ENCODE measurements at places on chromosomes 3 and 15. TPM values are rescaled to one million over a fixed set of nuclear protein-coding genes. Genes with fewer than 3 reads are reported as not detected.
A peak's percentile ranks its signal among the peaks of the same experiment; 100 is the strongest.

- peak; percentile 24 for DNase-seq
Observed at GRCh38 chr15:44193651-44194322, 1.3 kb downstream of the FRMD5 start.

DNA sequence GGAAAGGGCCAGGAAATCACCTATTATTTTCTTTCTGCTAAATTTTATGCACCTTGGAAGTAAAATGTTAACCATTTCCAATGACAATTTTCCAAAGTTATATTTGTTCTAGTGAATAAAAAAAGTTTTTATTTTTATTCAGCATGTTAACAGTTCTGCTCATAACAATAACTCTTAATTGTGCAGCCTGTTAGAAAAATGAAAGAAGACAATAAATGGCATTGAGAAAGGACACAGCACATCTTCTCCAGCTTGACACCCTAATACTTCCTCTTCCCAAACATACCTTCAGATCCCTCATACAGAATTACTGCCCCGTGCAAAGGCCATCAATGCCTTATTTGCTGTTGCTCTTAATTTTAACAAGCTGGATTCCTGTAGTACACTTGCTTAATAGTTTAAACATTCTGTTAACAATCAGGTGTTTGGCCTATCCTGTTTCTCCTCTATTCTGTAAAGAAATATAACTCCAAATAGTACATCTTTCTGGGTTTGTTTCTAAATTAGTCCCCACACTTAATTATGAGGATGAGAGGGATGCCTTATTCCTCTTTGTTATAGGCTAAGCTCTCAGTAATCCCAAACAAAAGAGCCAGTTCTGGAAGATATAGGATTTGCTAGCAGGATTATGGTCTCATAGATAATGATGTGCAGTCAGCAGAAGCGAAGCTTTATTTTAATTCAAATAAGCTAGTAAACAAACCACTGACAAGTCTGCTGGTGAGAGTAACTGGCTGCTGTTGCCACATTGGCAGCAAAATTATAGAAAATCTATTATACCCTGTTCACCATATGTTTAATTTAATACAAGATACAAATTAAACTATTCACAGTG is 19.2 kb upstream of the SOX2 start:
- no peak for DNase-seq

DNA sequence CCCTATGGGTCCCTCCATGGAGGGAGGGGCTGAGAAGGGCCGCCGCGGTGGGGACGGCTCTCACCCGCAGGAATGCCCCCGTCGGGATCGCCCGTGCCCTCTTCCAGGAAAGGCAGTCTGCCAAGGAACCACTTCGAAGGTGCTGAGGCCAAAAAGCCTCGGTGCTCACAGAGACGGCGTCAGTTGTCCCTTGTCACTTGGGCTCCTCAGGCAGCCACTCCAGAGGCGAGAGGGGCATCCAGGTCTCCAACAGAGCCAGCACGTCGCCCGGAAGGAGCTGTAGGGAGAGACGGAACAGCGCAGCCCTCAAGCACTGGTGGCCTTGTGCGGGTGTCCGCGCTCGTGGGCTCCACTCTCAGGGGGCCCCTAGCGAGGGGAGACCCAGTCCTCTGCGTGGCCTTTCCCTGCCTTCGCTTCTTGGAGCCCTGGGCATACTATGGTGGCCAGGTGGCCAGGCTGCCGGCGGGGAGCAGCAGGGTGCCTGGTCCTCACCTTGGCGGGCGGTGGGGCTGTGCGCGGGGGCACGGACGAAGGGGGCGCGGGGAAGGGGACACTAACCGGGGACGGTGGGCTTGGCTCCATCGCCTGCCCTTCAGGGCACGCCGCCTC is 994 bp downstream of the MESP1 start:
- DNase-seq, result peak; percentile 62

GRCh38 chr3:134897391-134898141 is 102.5 kb downstream of the EPHB1 start:
- no peak for DNase-seq

DNA sequence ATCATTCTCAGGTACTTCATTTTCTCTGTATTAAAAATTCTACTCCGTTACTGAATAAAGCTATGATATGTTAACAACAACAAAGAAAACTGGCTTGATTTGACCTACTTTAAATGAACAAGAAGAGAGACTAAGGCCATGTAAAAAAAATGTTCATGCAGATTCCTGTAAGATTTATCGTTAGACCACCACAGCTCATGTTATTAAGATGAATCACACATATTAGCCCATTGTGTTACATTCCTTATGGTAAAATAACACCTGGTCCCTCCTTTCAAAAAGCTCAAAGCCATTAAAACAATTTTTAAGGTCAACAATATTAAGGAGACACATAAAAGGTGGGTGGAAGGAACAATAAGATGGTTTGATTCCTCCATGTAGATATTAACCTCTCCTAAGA is 6.3 kb downstream of the THOC7 start:
- no peak for DNase-seq

DNA sequence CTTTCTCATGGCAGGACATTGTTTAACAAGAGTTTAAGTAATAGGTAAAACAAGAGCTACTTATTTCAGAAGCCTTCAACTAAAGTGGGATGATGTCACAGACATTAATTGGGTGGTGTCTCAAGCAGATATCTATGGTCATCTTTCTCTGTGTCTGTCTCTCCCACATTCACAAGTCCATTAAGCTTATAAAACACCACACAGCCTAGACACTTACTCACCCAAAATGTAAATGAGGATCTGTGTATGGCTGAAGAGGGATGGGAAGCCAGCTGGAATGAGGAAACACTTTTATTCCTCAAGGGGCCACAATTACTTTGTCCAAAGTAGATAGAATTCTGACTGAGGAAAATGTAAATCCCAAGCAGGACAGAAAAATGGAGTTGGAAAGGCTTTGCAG is 183.8 kb downstream of the THRB start:
- DNase-seq, result no peak

DNA sequence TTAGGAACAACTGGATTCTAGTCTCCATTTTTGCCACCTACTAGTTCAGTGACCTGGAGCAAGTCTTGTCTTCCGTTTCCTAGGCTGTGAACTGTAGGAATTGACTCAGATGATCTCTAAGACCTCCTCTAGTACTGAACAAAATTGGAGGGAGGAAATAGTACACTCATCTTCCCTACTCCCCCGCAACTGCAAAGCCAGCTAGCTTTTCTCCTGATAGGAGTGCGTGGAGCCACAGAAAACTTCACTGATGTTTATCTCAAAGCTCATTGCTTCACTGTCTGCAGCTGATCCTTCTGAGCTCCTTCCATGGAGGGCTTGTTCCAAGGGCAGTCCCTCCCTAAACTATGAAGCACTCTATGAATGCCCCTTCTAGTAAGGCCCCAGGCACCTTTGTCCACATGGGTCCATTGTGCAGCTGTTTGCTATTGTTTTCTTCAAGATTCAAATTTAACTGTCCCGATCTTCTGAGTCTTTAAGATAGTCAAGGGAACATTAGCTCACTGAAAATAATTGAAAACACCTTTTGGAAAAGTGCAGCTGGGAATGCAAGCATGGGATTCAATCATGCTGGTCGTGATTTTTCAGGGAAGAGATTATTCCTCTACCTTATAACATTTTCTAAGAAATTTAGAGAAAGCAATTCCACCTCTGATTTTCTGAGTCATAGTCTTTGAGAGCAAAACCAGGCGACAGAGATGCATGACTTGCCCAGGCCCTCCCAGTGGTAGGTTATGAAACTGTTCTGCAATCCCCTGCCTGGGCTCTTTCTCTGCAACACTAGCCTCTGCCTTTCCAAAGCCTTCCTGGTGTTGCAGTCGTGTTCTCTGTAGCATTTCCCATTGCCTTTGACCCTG is 24.3 kb downstream of the FILIP1L start:
- no peak for DNase-seq

- no peak for DNase-seq
Observed at GRCh38 chr3:47661121-47661752, 82.6 kb upstream of the CSPG5 start.

DNA sequence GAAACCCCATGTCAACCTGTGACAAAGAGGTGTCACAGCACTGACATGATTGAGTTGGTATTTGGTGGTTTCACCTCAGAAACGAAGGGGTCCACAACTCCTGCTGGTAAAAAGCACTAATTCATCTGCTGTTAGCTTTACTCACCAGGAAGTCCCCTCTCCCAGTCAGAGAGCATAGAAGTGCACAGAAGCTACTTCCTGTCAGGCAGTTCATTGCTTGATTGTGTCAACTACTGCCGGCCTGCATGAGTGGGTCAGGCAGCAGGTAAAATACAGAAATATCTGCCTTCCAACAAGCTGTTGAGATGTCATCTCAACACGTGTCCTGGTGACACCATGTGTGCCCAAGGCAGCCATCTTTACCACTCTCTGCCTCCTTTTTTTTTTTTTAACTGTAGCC is 596.6 kb upstream of the NR2F2 start:
- no peak for DNase-seq

- DNase-seq, result no peak
Observed at GRCh38 chr3:111738238-111738637, 120.8 kb upstream of the PHLDB2 start.

GRCh38 chr3:162742159-162742717 is 1245.6 kb downstream of the OTOL1 start:
- no peak for DNase-seq

DNA sequence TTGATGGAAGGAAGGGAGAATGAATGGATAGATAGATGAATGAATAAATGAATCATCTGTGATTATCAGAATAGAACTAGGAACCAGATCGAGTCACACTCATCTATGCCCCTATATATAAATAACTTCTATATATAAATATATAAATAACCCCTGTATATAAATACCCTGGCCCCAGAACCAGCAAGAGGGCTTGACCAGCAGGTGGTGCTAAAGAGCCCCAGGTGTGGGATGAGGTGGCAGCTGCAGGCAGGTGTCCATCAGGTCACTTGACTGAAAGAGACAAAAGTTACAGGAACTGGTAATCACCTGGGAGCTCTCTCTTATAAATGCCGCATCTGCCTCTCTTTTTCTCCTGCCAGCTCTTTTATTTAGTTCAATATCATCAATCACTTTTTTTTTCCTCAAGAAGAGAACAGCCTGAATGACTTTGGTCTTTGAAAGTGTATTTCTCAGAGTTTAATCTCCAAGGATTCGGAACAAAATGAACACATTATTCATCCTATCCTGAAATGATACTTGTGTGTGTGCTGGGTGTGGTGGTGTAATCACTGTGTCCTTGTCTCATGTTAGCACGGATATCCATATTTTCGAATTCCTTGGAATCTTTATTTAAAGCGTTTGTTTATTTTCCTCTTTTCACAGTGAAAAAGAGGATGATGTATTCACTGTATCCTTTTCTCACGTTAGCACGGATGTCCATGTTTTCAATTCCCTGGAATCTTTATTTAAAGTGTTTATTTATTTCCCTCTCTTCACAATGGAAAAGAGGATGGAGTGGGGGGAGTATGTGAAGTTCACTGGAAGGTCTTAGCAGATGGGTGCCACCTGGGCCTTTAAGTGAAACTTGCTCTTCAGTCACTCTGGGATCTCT is 35.4 kb upstream of the ATG7 start:
- peak; percentile 58 for DNase-seq

DNA sequence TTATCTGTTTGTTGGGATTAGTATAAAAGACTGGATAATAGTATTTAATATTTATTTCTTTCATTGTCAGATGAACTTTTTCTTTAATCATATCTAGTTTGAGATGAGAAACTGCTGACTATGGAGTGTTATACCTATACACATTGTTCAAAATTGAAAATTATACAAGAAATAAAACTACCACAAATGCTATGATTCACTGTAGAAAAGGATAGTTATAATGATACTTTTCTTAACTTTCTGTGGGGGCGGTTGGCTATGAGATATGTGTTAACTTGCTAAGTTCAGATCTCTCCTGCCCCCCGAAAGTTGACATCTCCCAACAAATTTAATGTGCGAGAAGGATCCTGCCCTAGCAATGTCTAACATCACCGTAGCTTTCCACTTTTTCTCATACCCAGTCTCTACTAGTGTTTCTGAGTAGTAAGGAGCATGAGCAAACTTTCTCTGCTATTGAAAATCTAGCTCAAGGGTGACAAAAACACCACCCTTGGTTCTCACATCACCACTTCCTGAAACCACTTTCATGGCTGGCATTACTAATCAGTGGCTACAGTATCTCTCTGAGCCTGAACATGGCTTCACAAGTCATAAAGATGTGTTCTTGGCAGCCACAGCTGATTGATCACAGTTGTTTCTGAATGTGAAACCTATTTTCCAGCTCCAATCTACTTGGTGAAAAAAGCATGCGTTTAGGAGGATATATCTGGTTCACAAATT is 15.8 kb upstream of the SAMMSON start:
- no peak for DNase-seq

- peak; percentile 79 for DNase-seq
Observed at GRCh38 chr3:46998121-46998851, 18.8 kb downstream of the NBEAL2 start.

GRCh38 chr3:125694761-125695294 is 99.5 kb upstream of the OSBPL11 start:
- no peak for DNase-seq

DNA sequence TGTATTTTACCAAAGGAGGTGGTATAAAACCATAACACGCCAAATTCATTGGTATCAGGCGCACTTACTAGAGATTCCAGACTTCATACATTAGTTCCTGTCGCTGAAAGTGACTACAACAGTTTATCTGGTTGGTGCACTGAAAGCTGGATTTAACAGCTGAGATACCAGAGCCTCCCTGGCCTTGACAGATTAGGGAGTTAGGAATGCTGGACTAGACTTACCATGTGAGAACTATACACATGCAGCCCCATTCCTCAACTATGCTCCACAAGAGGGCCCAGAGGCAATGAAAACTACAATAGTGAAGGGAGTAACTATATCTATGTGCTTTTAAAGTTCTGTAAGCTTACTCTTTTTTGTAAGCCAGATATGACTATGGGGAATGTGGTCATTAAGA is 174.4 kb downstream of the STAG1 start:
- DNase-seq, result no peak

GRCh38 chr3:70861234-70861633 is 548.8 kb upstream of the MDFIC2 start:
- no peak for DNase-seq

GRCh38 chr3:122942937-122943827 is 84.4 kb downstream of the SEMA5B start:
- DNase-seq, result peak; percentile 87

DNA sequence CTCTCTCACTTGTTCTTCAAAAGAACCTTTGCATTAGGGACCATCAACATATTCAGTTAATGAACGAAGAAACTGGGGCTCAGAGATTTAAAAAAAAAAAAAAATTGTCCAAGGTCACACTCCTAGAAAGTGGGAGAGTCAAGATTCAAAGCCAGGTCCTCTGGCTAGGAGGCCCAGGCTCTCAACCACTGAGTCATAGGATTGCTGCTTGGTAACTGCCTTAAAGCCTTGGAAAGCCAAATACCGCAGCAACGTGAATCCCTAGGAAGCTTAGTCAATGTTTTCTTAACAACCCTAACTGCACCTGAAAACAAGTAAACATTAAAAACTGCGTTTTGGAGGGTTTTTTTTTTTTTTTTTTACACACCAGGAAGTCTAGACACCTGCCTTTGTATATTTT is 156.8 kb downstream of the WNT5A start:
- peak; percentile 60 for DNase-seq

Gene ADAMTSL3
- 23.4 TPM for total RNA-seq

Gene PLA2G4D
- not detected for total RNA-seq

Gene LTK
- total RNA-seq, result 0.91 TPM

Gene C3orf70
- total RNA-seq, result 2.8 TPM

Gene PIGZ
- total RNA-seq, result 3.5 TPM

Gene INAFM2
- total RNA-seq, result 21.6 TPM

Gene USP8
- total RNA-seq, result 72.4 TPM

Gene IQCF6
- total RNA-seq, result not detected

Gene SCAMP2
- 102 TPM for total RNA-seq

Gene SAMMSON
- total RNA-seq, result 0.98 TPM

Gene PARP3
- 28.5 TPM for total RNA-seq

Gene FSIP1
- total RNA-seq, result 2.4 TPM

Gene CLDN1
- 86.0 TPM for total RNA-seq

Gene EFCC1
- 3.7 TPM for total RNA-seq

Gene SLMAP
- total RNA-seq, result 86.1 TPM
